Mesenteric fat pad (tissue), 1 donor: ENCODE measurements at places on chromosomes 7 and 10.
A peak's percentile ranks its signal among the peaks of the same experiment; 100 is the strongest.

GRCh38 chr7:38020121-38020785, 99.8 kb downstream of the EPDR1 start:
- no peak for DNase-seq

GRCh38 chr7:29854257-29854938, 48.1 kb downstream of the WIPF3 start:
- no peak for DNase-seq

GRCh38 chr7:55140221-55140940, 121.6 kb downstream of the EGFR start:
- no peak for DNase-seq

- DNase-seq, result peak; percentile 64
Measured at GRCh38 chr10:124319926-124320391, 98.8 kb downstream of the OAT start.

DNA sequence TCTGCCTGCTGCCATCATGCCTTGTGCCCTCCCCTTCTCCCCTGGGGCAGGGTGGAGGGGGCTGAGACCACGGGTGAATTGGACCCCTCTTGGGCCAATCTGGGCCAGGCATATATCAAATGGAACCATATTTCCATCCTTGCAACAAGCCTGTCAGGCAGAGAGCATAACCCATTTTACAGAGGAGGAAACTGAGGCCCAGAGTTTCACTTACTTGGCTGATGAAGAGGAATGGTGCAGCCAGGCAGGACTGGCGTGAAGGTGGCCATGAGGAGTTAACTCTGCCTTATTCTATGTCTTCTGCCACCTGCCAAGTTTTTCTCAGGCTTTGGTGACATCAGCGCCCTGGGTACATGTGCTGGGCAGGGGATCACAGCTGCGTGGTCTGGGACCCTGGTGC, 155.5 kb upstream of the PCBD1 start:
- no peak for DNase-seq

DNA sequence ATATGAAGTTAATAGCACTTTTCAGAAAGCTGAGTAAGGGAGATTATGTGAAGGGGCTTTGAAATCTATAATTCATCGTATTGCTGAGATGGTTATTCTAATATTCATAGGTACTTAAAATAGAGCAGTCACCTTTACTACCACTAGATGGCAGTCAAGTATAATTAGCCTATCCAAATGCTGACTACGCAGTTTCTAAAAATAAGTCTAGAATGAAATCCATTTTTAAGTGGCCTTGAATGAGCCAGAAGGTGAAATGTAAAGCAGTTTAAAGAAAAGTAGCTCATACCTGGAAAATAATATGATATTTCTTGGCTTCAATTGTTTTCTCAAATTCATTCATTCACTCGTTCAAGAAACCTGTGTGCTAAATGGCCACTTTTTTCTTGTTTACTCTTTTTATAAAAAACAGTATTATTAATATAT, 1277.1 kb downstream of the GATA3 start:
- DNase-seq, result no peak

GRCh38 chr7:85454904-85455303, 268.0 kb upstream of the SEMA3D start:
- DNase-seq, result no peak

- DNase-seq, result peak; percentile 95
Measured at GRCh38 chr10:22316286-22317075, at the start of gene COMMD3. TSS of gene COMMD3 (plus strand) at chr10:22316388. CDS start at chr10:22316418, 30 bp downstream.

- no peak for DNase-seq
Measured at GRCh38 chr7:114426382-114426781, 11.8 kb downstream of the FOXP2 start.

- no peak for DNase-seq
Measured at GRCh38 chr10:69636273-69636575, 6.2 kb downstream of the FAM241B start.

- no peak for DNase-seq
Measured at GRCh38 chr10:37765216-37765615, 92.2 kb downstream of the ZNF248 start.

DNA sequence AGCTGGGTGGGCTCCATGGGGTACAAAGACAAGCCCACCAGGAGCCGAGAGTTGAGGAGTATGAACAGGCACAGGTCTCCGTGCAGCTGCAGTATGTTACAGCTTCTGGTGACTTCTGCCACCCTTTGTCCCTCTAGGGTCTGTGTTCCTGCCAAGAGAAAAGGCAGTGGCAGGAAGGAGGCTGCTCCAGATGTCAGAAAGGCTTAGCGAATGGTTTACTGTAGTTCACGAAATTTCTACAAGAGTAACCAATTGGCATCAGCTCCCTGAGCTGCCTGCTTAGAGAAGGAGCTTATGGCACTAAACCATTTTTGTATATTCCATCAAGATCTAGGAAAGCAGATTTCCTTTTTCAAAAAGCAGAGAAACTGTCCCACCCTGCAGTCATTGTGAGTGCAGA, 48.2 kb upstream of the TMEM72 start:
- DNase-seq, result no peak

DNA sequence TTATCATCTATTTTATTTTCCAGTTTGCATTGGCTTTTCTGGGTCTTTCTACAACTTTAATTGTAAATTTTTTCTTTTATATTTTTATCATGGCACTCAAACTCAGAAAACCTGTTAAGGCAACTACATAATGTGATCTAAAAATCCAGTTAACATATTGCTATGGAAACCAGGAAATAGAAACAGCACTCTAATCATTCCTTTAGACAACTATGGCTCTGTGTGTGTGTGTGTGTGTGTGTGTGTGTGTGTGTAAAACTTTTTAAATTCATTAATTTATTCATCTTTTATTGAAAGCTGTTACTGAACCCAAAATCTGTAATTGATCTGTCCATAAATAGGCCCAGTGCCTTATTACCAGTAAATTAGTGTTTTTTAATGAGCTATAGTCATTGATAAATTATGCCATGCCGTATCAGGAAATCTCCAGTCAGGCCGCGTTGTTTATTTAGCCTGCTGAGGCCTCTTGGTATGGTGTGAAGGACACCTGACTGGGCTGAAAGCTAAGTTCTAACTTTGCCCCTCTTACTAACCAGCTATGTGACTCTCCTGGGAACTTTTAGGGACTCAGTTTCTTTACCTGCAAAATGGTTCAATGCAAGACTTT, 1.5 kb upstream of the MET start:
- no peak for DNase-seq

GRCh38 chr7:41573443-41573842, 129.4 kb downstream of the INHBA start:
- DNase-seq, result no peak

DNA sequence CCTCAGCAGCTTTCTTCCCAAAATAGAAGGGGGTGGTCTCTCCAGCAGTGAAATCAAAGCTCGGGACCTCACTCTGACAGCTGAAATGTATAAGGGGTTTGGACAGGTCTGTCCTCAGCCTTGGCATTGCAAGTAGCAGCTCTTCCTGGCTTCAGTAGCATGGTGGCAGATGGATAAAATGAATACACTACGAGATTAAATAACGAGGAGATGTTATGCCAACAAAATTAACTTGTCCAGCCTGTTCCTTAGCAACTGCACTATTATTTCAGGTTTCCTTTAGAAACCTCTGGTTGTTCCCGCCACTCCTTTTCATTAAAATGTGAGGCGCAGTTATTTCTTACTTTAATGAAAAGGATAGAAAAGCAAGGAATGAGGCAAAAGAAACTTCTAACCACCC, 24.9 kb downstream of the PRLHR start:
- DNase-seq, result no peak

GRCh38 chr7:155132431-155132830, 62.3 kb downstream of the HTR5A start:
- DNase-seq, result peak; percentile 77

- no peak for DNase-seq
Measured at GRCh38 chr7:50682079-50682478, 100.6 kb downstream of the GRB10 start.

- no peak for DNase-seq
Measured at GRCh38 chr10:132665946-132666704, 119.8 kb downstream of the NKX6-2 start.

DNA sequence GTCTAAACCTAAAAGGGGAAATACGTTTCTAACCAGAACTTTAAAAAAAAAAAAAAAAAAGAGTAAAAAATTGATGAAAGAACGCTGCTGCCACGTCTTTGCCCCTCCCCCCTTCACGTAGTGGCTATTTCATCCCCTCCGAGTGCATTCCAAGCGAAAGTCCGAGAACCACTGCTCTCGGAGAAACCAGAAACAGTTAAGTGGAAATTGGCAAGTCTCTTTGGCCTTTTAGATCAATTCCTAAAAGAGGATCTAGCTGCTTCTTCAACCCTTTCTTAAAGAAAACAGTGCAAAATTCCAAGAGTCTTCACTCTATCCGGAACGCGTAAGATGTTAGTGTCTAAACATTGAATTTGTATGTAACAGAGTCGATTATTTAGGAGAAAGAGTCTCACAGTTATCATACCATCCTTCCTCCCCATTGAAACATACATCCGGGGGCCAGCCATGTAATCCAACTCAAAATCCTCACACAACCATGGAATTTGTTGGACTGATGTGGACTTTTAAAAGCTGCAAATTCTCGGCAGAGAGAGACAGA, 1.1 kb downstream of the P4HA1 start:
- no peak for DNase-seq

DNA sequence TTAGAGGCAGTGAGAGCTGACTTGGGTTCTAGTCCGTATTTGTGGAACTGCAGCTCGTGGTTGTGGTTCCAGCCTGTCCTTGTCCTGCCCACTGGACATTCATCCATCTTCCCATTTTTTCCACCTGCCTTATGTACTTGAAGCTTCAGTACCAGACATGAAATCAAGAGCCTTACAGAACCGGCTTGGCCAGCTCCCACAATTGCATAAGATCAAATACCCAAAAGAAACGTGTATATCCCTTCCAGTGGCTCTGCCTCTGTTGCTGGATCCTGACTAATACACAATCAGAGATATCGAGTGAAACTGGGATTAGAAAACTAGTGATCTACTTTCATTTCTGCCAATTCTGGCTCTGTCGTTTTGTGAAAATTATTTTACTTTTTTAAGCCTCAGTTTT, 23.8 kb upstream of the LIPA start:
- no peak for DNase-seq

DNA sequence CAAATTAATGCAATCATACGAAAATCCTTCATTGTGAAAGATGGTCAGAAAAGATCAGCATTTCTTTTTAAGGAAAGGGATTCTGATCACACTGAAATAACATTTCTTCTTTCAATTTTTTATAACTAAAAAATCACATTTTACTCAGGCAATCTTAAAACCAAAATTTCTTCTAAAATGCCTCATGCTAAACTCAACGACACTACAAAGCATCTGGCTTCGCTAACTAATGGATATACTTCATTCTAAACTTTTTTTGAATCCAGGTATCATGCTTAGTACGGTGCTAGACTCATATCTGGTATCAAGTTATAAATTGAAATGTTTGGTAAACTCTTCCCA, 100.4 kb downstream of the CUBN start:
- no peak for DNase-seq

GRCh38 chr10:132098539-132099388, 33.0 kb downstream of the JAKMIP3 start:
- DNase-seq, result peak; percentile 79

DNA sequence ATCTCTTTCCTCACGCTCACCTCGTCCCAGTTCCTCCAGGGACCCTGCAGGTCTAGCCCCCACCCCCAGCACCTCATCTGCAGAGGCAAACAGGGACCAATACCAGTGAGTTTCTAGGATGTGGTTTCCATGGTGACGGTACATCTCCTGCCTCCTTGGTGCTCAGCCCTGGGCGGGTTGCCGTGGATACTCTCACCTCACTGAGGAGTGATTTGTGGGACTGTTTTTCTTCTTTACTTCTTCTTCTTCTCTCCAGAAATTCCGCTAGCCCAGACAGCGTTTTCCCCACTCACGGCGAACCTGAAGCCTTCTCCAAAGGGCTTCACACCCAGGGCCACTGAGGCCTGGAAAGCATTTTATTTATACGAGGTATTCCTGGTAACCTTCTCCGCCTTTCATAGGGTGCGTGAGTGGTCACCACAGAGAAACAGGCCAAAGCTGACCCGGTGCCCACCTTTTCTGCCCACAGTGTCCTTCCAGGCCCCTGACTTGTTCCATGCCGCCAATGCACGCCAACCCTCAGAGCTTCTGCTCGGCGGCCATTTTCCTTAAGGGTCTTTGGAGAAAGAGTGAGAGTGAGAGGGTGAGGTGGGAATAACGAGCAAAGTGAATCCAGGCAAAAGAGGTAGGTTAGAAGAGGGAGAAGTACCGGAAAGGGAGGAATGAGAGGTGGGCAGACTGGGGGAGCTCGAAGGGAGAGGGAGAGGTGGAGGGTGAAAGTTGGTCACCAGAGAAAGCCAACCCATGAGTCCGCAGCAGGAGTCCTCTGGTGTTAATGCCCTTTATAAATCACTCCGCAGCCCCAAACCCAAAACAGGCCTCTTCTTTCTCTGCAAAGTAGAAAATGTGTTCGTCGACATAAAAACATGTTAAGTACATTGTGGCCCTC, 15.5 kb downstream of the FAM241B start:
- DNase-seq, result peak; percentile 69

GRCh38 chr10:34732926-34733325, 82.2 kb downstream of the PARD3 start:
- DNase-seq, result no peak

DNA sequence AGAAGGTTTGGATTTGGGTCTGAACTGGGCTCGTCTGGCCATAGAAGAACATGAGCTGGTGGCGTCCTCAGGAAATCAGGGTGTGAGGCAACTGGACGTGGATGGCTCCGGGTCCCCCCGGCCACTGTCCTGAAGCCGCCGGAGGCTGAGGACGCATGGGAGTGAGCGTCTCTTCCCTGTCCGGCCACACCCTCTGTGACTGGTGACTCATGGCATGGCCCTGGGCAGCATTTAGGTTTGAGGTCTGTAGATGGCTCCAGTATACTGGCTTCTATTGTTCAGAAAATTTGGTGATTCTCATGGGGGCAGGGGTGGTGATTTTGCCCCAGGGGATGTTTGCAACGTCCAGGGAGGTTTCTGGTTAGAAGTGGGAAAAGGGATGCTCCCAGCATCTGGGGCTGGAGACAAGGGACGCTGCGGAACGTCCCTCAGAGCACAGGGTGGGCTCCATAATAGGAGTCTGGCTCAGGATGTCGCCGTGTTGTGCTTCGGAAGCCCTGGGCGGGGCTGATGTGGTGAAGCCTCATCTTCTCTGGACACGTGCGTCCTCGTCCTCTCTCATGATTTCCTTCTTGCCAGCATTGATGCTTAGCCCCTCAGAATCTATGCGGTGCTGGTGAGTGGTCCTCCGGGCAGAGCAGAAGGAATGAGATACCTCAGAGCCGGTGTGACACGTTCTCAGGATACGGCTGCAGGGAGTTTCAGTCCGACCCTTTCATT, 49.9 kb downstream of the PITRM1 start:
- DNase-seq, result no peak

DNA sequence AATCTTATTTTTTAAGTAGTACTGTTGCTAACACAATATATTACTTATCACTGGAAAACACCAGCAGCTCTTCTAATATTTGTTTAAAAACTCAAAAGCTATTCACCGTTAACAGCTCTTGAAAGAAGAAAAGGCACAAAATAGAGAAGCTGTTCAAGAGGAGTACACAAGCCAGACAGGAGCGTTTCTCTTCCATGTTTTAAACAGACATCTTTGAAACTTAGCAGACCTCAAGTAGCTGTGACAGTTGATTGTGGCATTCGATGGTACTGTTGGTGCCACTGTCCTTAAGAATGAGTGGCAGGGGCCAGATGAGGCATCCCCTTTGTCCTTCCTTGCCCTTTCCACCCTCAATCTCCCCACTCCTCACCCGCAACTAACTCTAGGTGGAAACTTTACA, 81.6 kb upstream of the PRR15 start:
- no peak for DNase-seq

GRCh38 chr7:155921086-155921803, 109.0 kb upstream of the SHH start:
- DNase-seq, result peak; percentile 78

GRCh38 chr10:62503872-62504271, 129.7 kb downstream of the ZNF365 start:
- DNase-seq, result no peak
